ENCODE measurements at places on chromosomes 16 and 17.

DNA sequence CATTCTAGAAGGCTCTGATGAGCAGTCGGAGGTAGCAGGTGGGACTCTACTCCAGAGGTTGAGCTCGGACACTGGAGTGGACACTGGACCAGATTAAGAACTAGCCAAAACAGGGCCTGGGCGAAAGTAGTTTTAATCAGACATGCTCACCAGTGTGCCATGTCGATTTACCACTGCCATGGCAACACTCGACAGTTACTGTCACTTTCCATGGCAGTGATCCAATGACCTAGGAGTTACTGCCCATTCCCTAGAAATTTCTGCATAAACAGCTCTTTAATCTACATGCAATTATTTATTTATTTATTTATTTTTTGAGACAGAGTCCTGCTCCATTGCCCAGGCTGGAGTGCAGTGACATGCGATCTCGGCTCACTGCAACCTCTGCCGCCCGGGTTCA lies 7.2 kb upstream of the METTL9 start:
- no peak for DNase-seq

- DNase-seq, result no peak
Observed at GRCh38 chr17:14843086-14843795, 421.9 kb downstream of the PMP22 start.

DNA sequence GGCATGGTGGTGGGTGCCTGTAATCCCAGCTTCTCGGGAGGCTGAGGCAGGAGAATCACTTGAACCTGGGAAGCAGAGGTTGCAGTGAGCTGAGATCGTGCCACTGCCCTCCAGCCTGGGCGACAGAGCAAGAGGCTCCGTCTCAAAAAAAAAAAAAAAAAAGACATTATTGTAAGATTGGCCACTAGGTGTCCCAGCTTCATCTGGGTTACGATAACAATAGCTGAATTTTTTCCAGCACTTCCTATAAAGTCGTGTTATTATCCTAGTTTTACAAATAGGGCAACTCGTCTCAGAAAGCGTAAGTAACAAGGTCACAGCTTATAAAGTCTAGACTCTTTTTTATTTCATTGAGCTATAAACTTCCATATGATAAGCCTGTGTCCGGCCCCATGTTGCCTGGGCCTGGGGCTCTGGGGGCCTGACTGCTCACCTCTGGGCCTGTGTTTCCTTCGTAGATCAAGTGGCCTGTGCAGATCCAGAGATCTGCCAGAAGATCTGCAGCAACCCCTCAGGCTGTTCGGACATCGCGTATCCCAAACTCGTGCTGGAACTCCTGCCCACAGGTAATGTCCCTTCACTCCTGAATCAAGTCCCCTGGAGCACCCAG lies 60.5 kb downstream of the SLC5A11 start:
- DNase-seq, result no peak

- peak; percentile 92 for DNase-seq
Observed at GRCh38 chr16:637081-638018, 1.2 kb upstream of the METTL26 start.

GRCh38 chr16:25910971-25911370 lies 219.2 kb downstream of the HS3ST4 start:
- DNase-seq, result no peak

DNA sequence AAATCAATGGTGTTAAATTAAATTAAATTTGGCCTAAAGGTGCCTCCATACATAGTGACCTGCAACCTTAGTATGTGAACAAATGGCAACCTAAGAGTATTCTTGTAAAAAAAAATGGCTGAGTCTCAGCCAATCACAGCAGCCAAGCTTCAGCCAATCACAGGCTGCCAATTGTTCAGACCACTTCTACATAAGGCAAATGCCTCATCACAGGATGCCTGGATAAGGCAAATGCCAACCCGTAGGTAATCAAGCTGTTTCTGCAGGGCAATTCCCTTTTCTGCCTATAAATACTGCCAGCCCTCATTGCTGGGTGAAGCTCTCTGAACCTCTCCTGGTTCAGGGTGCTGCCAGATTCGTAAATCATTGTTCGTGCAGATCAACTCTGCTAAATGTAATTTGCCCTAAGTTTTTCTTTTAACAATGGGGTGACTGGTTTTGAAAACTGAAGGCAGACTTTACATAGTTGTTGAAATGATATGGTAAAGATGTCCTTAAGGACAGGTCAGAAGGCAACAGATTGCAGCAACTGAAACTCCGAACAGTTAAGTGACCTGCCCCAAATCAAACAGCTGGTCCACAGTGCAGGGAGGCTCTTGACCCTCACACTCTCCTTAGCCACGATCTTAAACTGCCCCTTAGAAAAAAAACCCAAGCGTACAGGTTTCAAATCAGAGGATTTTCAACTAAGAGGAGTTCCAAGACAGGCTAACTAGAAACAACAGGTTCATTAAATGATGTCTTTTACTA lies 50.3 kb downstream of the N4BP1 start:
- no peak for DNase-seq

- no peak for DNase-seq
Observed at GRCh38 chr17:50240851-50241250, 33.4 kb upstream of the TMEM92 start.

- no peak for DNase-seq
Observed at GRCh38 chr16:75495076-75495674, at the start of gene CHST6. Gene CHST6, minus strand, starts transcription at chr16:75495441. Its CDS starts 15,613 bp downstream, at chr16:75479828.

GRCh38 chr17:6509031-6509771 lies 47.2 kb downstream of the PITPNM3 start:
- DNase-seq, result no peak

DNA sequence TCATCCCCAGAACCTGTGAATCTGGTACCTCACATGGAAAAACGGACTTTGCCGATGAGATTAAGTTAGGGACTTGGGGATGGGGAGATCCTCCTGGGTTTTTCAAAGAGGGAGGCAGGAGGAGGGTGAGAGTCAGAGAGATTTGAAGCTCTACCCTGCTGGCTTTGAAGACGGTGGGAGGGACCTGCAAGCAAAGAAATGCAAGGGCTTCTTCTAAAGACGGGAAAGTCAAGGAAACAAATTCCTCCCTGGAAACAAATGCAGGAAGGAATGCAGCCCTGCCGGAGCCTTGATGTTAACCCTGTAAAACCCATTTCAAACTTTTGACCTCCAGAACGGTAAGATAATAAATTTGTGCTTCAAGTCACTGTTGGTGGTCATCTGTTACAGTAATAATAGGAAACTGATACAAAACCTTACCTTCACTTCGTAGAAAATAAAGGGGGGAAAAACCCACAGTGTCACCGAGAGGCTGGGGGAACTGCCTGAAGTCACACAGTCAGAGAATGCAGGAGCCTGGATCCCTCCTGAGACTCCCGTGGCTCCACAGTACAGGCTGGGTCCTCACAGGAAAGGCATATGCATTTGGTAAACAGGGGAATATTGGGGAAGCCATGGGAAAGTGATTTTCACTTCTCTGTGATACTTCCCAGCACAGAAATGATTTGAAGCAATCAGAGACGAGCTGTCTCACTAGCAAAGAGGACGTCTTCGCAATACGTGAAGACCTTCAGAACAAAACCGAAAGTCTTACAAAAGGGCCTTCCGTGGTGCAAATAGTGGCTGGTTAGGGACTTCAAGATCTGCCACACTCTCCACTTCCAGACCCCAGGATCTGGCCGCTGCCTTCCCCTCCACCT lies 58.9 kb upstream of the CLEC3A start:
- no peak for DNase-seq

DNA sequence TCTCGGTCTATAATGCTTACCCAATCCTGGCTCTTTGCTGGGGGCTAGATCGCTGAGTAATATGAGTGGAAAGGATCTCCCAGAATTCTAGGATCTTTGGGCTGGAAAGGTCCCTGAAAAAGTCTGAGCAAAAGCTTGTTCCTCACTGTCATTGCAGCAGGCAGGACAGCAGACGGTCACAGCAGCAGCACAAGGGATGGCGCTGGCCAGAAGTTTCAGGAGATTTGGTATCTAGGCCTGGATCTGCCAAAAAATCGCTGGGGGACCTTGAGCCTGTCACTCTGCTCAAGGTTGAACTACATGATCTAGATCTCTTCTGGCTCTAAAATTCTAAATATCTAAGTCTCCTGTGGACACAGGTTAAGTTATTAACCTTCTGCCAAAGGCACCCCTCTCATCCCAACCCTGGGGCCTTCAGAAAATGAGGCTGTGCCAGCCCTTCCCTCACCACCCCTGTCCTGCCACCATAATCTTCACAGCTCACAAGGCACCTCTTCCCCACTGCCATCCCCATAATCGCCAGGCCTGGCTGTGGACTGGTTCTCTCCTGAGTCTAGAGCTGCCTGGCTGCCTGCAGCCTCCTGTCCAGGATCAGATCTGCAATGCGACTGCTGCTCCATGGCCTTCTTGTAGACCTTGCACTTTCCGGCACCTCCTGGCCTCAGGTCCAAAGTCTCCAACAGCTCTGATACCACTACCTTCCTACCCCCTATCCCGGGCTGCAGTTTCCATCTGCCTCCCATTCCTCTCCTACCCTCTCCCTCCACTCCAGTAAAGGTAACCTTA lies 10.2 kb downstream of the MYO18A start:
- no peak for DNase-seq

DNA sequence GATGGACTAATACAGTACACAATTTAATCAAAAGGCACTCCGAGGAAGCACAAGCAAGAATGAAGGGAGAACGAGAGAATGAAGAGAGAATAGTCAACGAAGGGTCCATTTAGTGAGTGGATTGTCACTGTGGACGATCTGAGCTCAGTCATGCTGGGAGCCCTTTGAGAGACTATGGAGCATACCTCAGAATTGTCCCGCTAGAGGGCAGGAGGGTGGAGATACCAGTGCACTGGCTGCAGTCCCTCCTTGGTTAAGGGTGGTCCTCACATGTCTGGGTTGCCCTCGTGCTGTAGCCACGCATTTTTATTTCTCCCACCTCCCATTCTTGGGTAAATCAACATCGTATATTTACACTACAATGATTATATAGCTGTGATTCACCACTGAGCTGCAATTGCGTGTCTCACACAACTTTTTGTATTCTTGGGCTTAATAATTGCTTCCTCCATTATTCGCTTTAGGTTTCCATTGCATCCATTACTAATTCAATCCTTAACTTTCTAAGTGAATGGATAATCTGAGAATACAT lies 33.2 kb upstream of the FAM20A start:
- no peak for DNase-seq

DNA sequence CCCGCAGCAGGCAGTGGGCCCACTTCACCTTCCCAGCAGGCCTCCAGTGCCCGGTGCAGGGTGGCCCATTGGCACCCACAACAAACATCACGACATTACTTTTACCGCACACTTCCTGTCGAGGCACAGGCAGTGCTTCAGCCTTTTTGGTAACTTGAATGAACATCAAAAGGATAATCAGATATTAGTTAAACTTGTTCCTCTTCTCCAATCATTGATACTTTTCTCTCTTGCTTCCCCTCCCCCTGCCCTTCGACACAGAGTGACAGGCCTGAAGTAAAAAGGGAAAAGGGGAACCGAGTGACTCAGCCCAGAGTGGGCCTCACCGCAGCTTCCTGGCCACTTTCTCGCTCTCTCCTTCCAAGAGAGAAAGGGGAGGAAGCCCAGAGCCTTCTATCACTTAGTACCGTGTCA lies 507.0 kb downstream of the MAF start:
- DNase-seq, result peak; percentile 17

GRCh38 chr16:69942099-69942491 lies 9.0 kb upstream of the CLEC18A start:
- no peak for DNase-seq

DNA sequence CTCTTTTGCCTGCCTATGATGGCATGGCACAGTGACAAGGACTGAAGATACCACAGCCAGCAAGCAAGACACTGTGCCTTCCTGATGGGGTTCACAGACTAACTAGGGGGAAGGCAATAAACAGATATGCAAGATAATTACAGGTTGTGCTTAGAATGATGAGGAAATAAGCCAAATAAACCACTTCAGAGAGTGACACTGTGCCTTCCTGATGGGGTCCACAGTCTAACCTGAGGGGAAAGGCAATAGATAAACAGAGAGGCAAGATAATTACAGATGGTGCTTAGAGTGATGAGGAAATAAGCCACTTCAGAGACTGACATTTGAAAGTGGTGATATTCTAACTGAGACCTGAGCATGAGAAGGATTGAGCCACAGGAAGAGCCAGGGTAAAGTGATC lies 84.2 kb downstream of the HS3ST2 start:
- DNase-seq, result no peak

- DNase-seq, result no peak
Observed at GRCh38 chr16:84502075-84502474, 2.4 kb downstream of the MEAK7 start.

DNA sequence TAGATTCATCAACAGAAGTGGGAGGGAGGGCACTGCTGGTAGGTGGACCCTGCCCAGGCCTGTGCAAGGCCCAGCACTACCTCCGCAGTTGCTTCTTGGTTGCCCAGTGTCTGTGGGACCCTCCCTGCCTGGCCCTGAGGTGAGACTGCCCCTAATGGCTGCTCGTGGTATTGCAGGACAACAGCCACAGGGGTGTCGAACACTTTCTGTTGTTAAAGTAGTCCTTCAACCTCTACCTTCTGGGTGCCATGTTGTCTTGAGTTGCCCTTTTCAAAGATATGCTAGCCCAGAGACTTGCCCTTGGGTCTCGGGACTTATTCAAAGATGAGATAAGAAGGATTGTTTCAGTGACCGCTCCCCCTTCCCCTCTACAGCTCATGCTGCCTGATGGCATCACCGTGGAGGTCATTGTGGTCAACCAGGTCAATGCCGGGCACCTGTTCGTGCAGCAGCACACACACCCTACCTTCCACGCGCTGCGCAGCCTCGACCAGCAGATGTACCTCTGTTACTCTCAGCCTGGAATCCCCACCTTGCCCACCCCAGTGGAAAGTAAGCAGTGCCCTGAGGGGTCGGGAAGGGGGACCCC lies 29.1 kb downstream of the AKAP1 start:
- DNase-seq, result peak; percentile 66

DNA sequence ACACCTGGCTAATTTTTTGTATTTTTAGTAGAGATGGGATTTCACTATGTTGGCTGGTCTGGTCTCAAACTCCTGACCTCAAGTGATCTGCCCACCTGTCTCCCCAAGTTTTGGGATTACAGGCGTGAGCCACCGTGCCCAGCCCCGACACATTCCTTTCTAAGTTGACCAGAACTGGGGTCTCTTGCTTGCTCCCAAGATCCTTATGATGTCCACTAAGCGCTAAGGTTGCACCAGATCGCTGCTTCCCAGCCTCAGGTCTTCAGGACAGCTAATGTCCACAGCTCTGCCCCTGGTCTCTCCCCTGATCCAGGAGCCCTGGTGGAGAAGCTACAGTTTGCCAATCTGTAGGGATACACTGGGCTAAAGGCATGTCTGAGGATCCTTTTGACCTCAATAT lies 29.5 kb downstream of the NSMCE1 start:
- DNase-seq, result no peak

- DNase-seq, result no peak
Observed at GRCh38 chr17:34182036-34182803, 72.9 kb upstream of the CCL2 start.

DNA sequence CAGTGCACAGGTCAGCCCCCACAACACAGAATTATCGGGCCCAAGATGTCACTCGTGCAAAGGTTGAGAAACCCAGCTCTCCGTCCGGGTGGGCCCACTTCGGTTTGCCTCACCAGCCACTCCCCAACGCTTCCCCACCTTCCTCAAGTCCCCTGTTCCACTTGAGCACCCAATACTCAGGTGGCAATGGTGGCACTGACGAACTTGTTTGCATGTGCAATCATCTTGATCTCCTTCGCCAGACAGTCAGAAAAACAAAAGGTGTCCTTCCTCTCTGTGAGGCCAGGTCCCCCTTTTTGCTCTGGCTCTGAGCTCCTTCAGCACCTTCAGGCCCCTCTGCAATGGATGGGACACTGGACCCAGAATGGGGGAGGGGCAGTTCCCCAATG lies 3.7 kb downstream of the GGA2 start:
- DNase-seq, result no peak

- no peak for DNase-seq
Observed at GRCh38 chr17:1267471-1267943, 2.7 kb upstream of the BHLHA9 start.

Measured in T-helper 9 cell (primary cell).